ENCODE measurements at places on chromosomes 4 and X.

DNA sequence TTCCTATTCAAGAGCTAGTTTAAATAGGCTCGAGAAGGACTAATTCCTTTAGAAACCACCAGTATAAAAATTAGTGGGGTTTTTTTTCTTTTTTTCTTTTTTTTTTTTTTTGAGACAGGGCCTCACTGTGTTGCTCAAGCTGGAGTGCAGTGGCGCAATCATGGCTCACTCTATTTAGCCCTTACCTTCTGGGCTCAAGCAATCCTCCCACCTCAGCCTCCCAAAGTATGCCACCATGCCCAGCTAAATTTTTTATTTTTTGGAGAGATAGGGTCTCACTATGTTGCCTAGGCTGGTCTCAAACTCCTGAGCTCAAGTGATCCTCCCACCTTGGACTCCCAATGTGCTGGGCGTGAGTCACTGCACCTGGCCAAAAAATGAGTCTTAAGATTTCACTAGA is 52.8 kb downstream of the APOO start:
- DNase-seq = no peak

DNA sequence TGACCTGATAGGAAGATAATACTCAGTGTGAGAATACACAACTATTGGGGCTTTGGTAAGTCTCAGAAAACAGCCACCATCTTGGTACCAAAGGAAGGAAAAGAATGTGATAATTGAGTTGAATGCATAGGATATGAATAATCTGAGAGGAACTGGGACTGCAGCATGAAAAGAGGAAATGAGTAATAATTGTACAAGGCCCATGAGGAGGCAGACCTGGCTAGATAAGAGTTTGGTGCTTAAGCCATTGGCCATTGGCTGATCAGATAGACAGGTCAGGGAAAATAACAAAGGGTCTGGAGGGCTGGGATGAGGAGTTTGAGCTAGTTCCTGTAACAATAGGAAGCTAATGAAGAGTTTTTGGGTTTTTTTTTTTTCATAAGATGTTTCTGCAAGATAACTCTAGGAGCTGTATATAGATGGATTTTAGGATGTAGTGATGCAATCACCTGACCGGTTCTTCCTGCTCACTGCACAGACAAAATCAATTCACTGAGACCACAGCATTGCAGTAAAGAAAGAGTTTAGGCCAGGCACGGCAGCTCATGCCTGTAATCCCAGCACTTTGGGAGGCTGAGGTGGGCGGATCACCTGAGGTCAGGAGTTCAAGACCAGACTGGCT is 5.3 kb upstream of the TRMT2B start:
- no peak for DNase-seq

DNA sequence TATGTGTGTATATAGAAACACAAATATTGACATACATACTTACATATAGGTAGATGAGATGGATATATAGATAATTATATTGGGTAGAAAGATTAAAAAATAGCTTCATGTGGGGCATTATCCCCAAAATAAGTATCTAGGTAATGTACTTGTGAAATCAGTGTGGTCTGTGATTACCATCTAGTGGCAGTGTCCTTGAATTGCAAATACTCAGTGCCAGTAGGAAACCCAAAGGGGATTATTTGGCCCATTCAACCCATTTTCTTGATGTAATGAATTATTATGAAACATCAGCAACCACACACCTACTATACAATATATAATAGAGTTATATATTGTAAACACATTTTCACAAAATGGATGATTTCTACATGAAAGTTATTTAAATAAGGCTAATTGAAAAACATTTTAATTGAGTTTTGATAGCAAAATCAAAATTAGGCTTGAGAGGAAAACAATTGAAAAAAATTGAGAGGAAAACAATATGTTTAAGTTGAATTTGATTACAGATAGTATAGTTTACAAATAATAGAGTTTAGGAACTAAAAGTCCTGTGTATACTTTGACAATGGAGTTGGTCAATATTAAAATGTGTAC is 389.4 kb downstream of the GALNTL6 start:
- no peak for DNase-seq

- no peak for DNase-seq
Measured at GRCh38 chr4:186061921-186062320, 7.0 kb upstream of the TLR3 start.

DNA sequence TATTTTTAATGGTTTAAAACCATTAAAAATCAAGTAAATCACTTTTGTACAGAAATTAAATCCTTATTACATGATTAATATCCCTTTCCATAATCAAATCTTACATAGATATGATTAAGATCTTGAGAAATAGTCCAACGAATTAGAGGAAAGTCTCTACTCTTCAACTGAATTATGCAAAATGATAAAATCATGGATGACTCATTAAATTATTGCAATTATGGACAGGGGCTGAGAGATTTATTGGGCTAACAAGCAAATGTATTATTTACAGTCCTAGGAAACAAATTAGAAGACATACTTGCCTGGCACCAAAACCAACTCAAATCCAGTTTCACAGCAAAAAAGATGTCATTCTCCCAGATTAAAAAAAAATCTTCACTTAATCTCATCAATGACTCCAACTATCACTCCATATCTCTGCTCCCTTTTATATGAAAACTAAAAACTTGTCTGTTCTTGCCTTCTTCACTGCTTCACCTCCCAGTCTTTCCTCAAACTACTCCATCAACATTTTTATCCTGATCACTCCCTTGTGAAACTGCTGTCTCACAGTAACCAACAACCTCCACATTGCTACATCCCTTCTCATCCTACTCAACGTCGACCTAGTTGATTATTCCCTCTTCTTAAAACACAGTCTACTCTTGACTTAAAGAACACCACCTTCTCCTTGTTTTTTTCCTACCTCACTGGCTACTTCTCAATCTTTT is 18.4 kb upstream of the DDX60 start:
- no peak for DNase-seq

DNA sequence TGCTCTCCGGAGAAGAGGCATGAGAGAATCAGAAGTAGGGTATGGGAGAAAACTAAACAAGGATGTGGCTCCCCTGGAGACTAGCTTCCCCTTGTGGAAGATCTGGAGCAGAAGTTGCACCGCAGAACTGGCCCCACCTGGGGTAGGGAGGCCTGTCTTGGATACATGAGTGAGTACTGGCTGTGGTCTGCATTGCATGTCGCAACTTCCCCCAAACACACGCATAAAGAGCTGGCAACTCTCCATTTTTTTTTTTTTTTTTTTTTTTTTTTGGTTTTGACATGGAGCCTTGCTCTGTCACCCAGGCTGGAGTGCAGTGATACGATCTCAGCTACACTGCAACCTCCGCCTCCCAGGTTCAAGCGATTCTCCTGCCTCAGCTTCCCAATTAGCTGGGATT is 119.9 kb downstream of the EGF start:
- DNase-seq = no peak

DNA sequence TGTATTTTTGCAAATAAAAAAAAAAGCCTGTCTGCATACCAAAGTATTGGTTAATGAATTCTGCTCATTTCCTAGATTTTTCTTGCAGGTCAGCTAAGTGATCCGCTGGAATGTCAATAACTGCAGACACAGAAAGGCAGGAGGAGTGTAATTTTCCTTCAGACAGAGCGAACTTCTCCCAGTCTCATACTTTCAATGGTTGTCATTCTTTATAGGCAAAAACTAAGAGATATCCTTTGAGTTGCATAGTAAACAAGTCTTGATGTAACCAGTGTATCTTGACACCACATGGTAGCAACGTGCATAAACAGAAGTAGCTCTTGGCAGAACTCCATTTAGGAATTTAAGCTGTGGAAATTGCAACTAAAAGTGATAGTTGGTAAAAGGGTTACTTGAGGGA is 8.2 kb downstream of the CAPN6 start:
- DNase-seq = no peak

DNA sequence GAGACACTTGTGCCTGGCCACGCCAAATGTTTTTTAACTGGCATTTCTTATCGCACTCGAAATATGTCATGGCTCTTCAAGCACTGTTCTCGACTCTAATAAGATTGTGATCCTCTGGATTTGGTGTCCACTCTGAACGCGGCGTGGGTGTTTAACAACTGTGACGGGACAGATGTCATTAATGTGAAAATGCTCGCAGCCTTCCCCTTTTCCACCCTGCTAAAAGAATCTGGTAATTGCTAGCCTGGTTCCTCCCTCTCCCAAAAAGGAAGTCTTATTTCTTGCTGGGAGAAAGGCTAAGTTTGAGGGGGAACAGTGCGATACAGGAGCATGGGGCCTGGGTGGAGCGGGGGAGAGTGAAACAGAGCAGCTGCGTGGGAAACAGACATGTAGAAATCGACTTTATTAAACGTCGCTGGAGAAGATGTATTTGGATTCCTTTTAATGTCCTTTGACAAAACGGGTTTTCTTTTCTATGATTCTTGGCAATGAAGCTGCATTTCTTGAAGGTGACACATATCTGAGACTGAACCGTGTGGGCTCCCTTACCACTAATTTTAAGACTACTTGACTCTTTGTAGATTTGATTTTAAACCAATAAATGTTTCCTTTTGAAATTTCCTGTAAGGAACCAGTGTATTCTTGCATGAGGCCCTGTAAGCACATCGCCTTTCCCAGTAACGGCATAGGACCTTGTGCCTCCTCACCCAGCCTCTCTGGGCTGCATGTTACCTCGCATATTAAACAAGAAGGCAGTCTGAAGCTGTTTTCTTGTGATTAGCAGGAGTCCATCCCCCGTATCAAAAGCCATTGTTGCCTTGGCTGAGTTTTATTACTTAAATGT is 17.8 kb downstream of the TBC1D1 start:
- DNase-seq = no peak

DNA sequence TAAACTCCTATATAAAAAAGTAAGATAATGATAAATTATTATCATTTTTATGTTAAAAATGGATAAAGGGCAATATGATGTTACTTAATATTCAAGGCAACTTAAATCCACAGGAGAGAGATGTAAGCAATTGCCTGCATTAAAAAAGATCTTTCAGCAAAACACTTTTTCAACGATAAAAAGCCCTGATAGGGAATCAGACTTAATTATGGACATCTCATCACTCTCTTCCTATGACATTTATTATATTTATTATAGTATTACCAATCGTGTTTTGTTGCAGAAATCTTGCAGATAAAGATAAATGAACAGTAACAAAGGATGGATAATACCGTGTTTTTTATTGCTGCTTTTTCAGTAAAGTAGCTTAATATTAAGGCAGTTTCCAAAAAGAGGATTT is 178.5 kb downstream of the SH2D1A start:
- no peak for DNase-seq

DNA sequence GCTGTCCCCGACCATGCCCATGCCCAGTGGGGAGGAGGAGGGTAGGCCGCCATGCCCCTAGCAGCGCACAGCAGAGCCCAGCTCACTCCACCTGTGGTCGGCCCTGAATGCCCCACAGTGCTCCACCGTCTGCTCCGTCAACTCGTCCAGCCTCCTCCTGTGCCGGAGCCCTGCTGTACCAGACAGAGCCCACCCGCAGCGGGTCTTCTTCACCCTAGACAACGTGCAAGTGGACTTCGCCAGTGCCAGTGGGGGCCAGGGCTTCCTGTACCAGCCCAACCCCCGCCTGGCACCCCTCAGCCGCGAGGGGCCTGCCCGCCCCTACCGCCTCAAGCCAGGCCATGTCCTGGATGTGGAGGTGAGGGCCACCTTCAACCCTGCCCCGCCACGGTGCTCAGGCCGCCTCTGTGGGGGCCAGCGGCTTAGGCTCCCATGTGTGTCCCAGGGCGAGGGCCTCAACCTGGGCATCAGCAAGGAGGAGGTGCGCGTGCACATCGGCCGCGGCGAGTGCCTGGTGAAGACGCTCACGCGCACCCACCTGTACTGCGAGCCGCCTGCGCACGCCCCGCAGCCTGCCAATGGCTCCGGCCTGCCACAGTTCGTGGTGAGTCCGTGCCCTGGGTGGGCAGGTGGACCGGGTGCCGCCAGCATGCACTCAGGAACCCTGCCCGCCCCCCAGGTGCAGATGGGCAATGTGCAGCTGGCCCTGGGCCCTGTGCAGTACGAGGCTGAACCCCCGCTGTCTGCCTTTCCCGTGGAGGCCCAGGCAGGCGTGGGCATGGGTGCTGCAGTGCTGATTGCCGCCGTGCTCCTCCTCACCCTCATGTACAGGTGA is 6.9 kb upstream of the SRPK3 start:
- DNase-seq = no peak

DNA sequence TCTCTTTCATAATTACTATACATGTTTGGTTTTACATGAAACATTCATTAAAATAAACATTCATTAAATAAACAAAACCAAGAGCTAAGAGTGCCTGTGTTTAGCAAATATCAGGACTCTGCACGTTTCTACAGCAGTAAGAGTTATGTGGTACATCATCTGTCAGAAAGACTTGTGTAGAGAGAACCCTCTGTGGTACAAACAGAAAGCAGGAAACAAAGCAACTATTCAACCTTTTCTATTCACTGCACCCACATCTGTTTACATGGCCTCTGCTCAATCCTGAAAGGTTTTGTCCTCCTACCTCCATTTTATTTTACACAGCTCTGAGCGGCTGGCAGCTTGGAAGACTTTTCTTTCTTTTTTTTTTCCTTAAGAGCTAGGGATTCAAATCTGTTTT is 90.7 kb upstream of the PCDH18 start:
- DNase-seq = no peak

GRCh38 chr4:63226229-63226628 is 1183.0 kb downstream of the TECRL start:
- DNase-seq = no peak

DNA sequence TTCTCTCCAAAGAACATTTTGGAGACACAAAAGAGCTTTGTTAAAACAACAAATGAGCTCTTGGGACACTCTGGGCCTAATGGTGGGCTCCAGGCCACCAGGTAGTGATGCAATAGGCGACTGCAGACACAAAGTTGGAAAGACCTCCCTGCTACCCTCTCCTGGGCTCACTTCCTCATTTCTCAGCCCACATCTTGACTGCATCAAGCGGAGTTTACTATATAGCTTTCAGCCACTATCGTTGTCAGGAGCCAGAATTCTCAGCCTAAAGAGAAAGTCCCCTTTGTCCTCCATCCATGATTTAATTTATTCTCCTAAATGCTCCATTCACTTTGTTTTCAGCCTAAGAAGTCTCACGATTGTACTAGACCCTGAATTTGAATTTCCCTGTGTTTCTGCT is 114.9 kb downstream of the EFHC2 start:
- no peak for DNase-seq
